CD8-positive, alpha-beta memory T cell (primary cell): ENCODE measurements at places on chromosomes 1 and 21. TPM values are rescaled to one million over a fixed set of nuclear protein-coding genes. Genes with fewer than 3 reads are reported as not detected.

DNA sequence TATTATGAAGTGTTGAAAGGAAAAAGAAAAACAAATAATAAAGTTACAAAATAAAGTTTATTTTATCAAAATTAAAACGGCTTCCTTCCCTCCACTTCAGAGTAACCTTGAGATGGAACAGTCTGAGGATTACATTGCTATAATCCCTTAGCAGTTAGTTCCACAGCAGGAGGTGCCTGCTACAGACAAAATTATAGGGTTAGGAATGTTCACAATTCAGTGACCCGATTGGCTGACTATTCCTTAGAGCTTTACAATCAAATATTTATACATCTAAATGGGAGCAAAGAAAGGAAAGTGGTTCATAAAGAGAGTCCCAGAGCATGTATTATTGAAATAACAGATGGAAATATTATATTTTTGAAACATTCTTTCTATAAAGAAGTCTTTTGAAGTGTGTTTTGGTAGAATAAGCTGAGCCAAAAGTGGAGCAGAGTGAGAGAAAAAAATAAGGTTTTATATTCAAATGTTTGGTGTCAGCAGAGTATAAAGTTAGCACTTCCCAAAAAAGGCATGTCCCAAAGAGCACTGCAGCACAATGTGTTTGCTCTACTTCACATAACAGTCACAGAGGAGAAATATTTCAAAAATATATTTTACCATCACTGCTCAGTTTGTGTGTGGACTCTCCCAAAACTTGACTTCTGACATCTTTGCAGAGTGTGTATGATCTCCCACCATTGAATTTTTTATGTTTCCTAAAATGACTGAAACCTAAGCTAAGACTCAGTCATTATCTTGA lies 71.4 kb upstream of the GORAB start:
- H3K36me3 ChIP-seq, result no peaks in the 10 kb centered on the region
- no peaks in the 10 kb centered on the region for H3K4me1 ChIP-seq
- H3K4me3 ChIP-seq, result no peak overlapping the region
- DNase-seq, result no peak
- no peak overlapping the region for H3K27ac ChIP-seq

DNA sequence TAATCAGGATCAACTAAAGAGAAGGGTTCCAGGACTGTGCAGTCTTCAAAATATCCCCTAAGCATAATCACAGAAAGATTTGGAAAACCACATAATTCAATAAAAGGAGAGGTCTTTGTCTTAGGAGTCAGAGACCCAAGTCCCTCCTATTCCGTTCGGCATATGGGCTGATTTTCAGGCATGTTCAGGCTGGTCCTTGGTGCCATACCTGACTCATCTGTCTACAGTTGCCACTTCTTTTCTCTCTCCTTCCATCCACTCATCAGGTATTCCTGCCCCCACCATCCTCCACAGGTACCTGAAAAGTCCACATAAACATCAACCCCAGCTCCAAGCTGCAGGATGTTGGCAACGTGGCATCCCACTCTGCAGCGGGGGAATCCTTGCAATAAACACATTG lies 29.7 kb upstream of the RPL11 start:
- H3K36me3 ChIP-seq, result no peaks in the 10 kb centered on the region
- no peak for DNase-seq
- H3K27me3 ChIP-seq, result no peaks in the 10 kb centered on the region
- no peak overlapping the region for H3K27ac ChIP-seq

The ATP1A4 gene
- total RNA-seq, result not detected

The SELENOF gene
- 158 TPM for total RNA-seq

The ANXA9 gene
- total RNA-seq, result not detected

DNA sequence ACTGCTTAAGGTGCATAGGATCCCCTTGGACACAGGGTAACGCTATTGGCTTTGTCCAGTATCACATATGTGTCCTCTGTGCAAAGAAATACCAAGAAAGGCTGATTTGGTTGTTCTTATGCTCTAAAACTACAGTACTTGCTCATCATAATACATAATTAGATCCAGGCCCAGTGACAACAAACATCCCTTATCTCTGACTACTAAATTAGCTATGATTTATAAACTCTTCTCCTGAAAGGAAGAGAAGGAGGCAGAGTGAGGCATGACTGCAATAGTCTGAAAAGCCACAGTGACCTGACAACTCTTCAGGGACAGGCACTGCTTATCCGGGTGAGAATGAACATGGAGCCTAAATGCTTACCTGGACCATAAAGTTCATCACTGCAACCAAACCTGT lies 30.7 kb downstream of the MGST3 start:
- no peaks in the 10 kb centered on the region for H3K27me3 ChIP-seq
- H3K27ac ChIP-seq, result no peak overlapping the region
- no peak overlapping the region for H3K4me3 ChIP-seq
- DNase-seq, result no peak

- no peak for DNase-seq
- H3K4me3 ChIP-seq, result no peak overlapping the region
- no peaks in the 10 kb centered on the region for H3K27me3 ChIP-seq
- peaks cover 21% of the 10 kb centered on the region for H3K4me1 ChIP-seq
Observed at GRCh38 chr1:100893718-100894117, 924 bp downstream of the EXTL2 start.

The B3GALT2 gene
- 2.4 TPM for total RNA-seq

GRCh38 chr1:30632481-30632880 lies 90.9 kb downstream of the MATN1 start:
- no peak overlapping the region for H3K4me3 ChIP-seq
- peaks cover 8% of the 10 kb centered on the region for H3K27me3 ChIP-seq
- H3K4me1 ChIP-seq, result no peaks in the 10 kb centered on the region
- no peak overlapping the region for H3K27ac ChIP-seq

The COX20 gene
- total RNA-seq, result 36.2 TPM

DNA sequence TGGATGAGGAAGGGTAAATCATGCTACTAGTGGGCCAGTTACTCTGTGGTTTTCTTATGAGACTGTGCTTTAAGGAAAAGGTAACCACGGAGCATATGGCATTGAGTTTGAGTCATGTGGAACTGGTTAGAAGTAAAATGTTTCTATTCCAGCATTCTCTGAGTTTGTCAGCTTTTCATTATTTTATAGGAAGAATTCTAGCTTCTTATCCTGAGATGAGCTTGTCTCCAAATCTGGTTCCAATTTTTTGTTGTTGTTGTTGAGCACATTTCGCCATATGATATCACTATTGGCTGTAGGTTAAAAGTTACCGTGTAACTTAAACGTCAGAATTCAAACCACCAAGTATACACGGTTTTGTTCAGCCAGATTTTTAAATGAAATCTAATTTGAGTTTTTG lies 69.9 kb downstream of the ATF6 start:
- no peak overlapping the region for H3K4me3 ChIP-seq
- H3K36me3 ChIP-seq, result no peaks in the 10 kb centered on the region
- no peak overlapping the region for H3K27ac ChIP-seq
- H3K4me1 ChIP-seq, result no peaks in the 10 kb centered on the region

- no peak for DNase-seq
- H3K36me3 ChIP-seq, result no peaks in the 10 kb centered on the region
- H3K27ac ChIP-seq, result no peak overlapping the region
- no peaks in the 10 kb centered on the region for H3K27me3 ChIP-seq
Observed at GRCh38 chr21:15986277-15986676, 256.5 kb downstream of the USP25 start.

GRCh38 chr1:246785494-246786111 lies 61.4 kb downstream of the SCCPDH start:
- H3K4me3 ChIP-seq, result no peak overlapping the region
- H3K36me3 ChIP-seq, result no peaks in the 10 kb centered on the region
- DNase-seq, result no peak

The ZNF593 gene
- total RNA-seq, result 87.9 TPM

DNA sequence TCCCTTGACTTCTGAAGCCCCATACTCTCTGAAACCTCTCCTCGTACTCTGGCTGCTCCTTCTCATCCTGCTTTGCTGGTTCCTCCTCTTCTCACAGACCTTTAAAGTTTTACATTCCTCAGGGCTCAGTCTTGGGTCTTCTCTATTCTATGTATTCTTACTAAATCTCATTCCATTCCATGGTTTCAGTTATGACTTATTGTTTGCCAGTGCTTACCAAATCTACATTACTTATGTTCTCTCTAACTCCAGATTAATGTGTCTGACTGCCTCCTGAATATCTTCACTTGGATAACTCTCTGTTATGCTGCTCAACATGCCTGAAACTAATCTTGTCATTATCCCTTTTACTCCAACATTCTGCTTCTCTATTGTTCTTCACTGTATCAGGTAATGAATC lies 5.4 kb upstream of the SLC35D1 start:
- no peaks in the 10 kb centered on the region for H3K36me3 ChIP-seq
- H3K4me1 ChIP-seq, result peaks cover 5% of the 10 kb centered on the region
- no peak overlapping the region for H3K4me3 ChIP-seq
- DNase-seq, result no peak
- H3K27ac ChIP-seq, result no peak overlapping the region
- no peaks in the 10 kb centered on the region for H3K27me3 ChIP-seq

GRCh38 chr1:6461051-6461530 lies 4.9 kb downstream of the TNFRSF25 start:
- peaks cover 16% of the 10 kb centered on the region for H3K36me3 ChIP-seq
- peak overlapping the region; percentile 66 for H3K4me3 ChIP-seq
- peaks cover 49% of the 10 kb centered on the region for H3K4me1 ChIP-seq
- DNase-seq, result no peak
- H3K27ac ChIP-seq, result peak overlapping the region; percentile 84

DNA sequence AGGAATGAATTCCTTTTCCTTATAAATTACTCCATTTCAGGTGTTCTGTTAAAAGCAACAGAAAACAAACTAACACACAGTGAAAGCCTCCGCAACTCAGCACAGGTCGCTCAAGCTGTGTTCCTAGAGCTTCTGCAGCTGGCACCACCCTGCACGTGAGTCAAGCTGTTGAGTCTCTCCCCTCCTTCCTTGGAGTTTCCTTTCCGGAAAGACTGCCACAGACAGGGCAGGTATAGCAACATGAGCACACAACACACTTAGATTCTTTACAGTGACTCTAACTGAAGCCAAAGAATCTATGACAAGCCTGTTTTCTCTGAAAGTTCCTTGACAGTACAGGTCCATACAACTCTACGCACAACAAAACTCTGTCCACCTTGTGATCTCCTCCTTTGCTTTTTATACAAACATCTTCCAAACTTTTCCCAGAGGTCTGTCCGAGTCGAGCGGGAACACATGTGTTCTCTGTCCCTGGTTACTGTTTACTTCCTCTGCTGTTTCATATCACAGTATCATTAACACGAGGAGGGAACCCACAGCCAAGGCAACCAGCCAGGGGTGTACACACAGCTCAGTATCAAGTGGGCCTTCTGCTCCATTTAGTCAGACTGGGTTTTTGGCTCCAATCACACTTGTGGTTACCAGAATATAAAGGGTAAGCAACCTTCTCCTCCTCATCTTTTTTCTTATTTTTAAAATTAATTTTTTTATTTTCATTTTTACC lies 38.7 kb upstream of the DESI2 start:
- no peak overlapping the region for H3K27ac ChIP-seq
- no peak for DNase-seq
- H3K4me1 ChIP-seq, result no peaks in the 10 kb centered on the region
- H3K4me3 ChIP-seq, result no peak overlapping the region

The LCE1F gene
- total RNA-seq, result not detected

- H3K4me3 ChIP-seq, result no peak overlapping the region
- DNase-seq, result no peak
- no peak overlapping the region for H3K27ac ChIP-seq
- no peaks in the 10 kb centered on the region for H3K27me3 ChIP-seq
- no peaks in the 10 kb centered on the region for H3K4me1 ChIP-seq
Observed at GRCh38 chr1:7360526-7360925, 410.6 kb upstream of the VAMP3 start.

DNA sequence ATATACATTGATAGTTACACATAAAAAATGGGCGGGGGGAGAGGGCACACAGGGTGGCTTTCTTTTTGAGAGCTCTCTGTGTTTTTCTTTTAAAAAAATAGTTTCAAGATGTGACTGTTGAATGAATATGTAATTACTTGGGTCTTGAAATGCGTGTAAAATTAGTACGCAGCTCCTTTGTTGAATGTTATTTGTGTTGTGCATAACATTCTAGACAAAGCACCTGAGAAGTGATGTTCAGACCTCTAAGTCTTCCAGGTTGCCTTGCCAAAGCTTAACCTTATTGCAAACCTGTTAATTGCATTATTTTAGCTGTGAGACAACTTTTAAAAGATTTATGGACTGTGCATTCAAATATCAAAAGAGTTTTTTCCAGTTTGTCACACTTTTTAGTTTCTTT lies 5.4 kb downstream of the PBX1 start:
- no peaks in the 10 kb centered on the region for H3K27me3 ChIP-seq
- no peak for DNase-seq
- no peak overlapping the region for H3K27ac ChIP-seq
- H3K4me3 ChIP-seq, result no peak overlapping the region
- H3K4me1 ChIP-seq, result peaks cover 3% of the 10 kb centered on the region

DNA sequence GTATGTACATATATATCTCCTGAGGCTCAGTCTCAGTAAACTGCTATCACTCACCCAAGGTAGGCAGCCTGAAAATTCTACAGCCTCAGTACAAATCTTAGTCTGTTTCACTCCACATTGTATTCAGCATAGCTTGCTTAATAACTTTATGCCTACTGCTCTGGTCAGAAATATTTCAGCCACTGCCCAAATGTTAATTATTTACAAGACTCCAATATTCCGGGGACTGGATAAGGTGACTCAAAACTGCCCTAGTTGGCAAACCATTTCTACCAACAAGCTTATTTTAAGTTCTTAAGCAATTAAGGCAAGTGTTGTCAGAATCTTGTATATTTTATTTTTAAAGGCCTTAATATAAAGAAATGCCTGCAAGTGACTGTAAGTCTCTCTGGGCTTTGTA lies 114.8 kb downstream of the LRRIQ3 start:
- H3K27ac ChIP-seq, result no peak overlapping the region
- H3K4me3 ChIP-seq, result no peak overlapping the region
- no peak for DNase-seq

- H3K36me3 ChIP-seq, result peaks cover 18% of the 10 kb centered on the region
- DNase-seq, result peak; percentile 7
- peak overlapping the region; percentile 69 for H3K4me3 ChIP-seq
- H3K4me1 ChIP-seq, result peaks cover 34% of the 10 kb centered on the region
- H3K27me3 ChIP-seq, result no peaks in the 10 kb centered on the region
Observed at GRCh38 chr1:26471498-26472319, 531 bp upstream of the HMGN2 start.

- no peaks in the 10 kb centered on the region for H3K36me3 ChIP-seq
- H3K4me1 ChIP-seq, result peaks cover 71% of the 10 kb centered on the region
Observed at GRCh38 chr1:206706298-206706791, 21.6 kb downstream of the MAPKAPK2 start.
